ENCODE measurements at places on chromosomes 2 and 18.

GRCh38 chr18:470661-471501 is 29.6 kb downstream of the COLEC12 start:
- no peak for DNase-seq

DNA sequence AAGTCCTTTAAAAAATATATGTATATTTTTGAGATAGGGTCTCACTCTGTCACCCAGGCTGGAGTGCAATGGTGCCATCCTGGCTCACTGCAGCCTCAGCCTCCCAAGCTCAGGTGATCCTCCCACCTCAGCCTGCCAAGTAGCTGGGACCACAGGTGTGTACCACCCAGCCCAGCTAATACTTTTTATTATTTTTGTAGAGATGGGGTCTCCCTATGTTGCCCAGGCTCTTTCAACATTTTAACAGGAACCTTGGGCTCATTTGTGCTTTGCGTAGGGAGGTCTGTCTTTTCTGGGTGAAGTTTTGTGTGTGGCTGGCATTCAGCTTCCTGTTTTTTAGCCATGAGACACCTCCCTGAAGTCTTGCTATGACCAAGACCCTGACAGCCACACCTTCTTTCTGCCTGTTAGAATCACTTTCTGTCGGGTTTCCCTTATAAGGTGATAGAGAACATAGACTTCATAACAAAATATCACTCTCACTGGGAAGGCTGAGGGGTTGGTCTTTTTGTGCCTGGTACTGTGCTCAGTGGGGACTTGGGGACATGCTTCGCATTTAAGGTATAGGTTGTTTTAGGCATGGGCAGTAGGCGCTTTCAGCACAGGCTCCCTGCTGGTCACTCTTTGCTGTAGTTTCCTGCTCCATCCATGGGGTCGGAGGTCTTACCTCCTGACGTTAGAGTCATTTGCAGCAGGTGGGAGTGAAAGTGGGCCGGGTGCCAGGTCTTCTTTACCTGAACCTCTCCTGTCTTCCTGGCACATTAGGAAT is 3.4 kb downstream of the RAB31 start:
- DNase-seq = no peak

DNA sequence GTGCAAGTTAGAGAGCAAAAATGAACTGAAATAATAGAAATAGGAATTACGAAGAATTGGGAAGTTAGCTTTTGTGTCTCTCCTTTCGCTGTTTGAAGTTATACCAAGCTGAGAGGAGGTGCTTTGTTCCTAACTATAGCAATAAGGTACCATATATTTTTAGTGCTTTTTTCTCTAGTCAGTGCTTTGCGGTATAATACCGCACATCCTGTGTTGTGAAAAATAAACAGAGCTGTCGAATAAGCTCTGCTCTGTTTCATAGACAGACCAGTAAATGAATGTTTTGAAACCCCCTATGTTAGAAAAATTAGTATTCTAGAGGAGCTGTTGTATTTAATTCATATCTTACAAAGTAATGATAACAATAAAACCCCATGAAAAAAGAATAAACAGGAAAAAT is 130.8 kb downstream of the MAP4K4 start:
- no peak for DNase-seq

- DNase-seq = no peak
These were observed 249.8 kb downstream of the ANAPC1 start for GRCh38 chr2:111634050-111634794.

DNA sequence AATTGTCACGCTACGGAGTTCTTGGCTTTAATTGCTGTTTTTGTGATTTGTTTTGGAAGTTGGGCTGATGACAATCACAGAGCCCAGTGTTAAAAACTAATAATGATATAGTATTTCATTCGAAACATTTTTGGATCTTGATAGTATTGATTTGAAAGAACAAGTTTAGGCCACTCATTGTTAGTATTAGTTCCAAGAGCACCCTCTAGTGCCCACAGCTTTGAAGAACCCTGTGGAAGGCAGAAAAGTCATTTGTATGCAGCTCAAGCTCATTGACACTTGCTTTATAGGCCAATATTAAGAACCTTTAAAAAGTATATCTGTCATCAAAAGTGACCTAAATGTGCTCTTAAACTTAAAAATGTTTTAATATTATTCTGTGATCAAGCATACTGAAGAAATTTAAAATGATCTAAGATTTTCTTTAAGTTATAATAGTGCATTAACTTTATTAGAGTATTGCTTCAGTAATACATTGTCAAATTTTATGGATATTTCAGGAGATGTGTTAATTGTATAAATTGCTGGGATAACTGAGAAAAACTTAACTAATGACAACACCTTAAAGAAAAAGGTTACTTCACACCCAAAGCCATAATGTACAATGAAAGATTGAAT is 191.0 kb downstream of the GRB14 start:
- peak; percentile 3 for DNase-seq

DNA sequence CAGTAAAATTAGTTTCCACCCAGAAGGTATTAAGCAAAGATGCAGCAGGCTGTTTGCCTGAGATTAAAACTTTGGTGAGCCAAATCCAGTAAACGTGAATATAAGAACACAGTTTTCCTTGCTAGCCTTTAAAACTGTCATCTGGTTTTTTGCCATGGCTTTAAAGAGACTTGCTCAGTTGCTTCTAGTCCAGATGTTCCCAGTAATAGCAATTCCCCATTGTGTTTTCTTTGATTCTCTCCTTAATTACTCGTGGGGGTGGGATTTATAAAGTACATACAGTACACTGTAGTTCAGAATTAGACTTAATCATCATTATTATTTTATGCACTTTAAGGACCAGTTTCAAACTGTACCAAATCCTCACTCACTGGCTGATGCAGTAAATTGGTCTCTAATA is 303.5 kb upstream of the ZNF804A start:
- no peak for DNase-seq

- no peak for DNase-seq
These were observed 13.3 kb downstream of the CHCHD5 start for GRCh38 chr2:112597537-112598322.

DNA sequence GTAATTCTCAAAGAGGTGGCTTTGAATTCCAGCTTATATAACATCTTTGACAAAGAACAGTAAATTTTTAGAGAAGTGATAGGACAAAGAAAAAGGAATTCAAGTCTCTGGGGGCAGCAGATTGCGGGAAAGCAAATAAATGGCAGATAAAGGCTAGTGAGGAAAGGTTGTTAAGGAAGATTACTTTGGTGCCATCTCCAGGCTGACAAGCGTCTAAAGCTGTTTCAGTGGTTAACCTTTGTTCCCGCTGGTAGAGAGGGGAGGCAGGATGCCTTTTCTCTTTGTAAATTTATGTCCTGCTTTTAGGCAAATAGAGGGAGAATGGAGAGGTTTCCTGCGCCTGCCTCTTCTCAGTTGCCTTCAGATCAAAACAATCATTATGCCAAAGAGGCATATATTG is 431.2 kb upstream of the CHST9 start:
- DNase-seq = no peak

- no peak for DNase-seq
These were observed 18.1 kb upstream of the RPIA start for GRCh38 chr2:88673363-88673762.

DNA sequence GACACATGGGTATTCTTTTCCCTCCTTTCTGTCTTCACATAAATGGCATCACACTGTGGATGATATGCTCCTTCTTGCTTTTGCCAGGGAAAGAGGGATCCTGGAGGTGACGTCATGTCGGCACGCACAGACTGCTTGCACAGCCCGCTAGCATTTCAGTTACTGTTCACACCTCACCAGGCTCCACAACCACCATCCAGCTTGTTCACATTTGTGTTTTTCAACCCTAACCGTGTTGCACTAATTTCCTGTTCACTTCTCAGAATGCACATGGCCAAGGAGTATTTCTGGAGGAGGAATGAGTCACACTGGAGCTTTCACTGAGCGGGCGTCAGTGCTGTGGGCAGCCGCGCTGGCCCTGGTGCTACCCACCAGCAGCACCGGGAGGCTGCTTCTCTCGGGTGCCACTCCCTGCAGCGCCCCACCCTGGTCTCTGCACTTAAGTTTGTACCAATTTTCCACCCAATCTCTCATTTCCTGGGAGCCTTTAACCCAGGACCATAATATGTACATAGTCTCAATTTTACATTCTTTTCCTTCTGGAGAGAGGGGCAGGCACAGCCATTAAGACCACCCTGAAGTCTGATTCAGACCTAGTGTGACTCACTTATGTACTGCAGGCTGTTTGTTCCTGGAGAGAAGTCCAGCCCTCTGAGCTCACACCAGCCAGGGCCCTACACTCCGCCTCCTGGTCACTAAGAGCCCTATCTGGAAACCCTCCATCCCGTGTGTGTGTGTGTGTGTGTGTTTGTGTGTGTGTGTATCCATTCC is 65.1 kb downstream of the MBP start:
- DNase-seq = peak; percentile 67

DNA sequence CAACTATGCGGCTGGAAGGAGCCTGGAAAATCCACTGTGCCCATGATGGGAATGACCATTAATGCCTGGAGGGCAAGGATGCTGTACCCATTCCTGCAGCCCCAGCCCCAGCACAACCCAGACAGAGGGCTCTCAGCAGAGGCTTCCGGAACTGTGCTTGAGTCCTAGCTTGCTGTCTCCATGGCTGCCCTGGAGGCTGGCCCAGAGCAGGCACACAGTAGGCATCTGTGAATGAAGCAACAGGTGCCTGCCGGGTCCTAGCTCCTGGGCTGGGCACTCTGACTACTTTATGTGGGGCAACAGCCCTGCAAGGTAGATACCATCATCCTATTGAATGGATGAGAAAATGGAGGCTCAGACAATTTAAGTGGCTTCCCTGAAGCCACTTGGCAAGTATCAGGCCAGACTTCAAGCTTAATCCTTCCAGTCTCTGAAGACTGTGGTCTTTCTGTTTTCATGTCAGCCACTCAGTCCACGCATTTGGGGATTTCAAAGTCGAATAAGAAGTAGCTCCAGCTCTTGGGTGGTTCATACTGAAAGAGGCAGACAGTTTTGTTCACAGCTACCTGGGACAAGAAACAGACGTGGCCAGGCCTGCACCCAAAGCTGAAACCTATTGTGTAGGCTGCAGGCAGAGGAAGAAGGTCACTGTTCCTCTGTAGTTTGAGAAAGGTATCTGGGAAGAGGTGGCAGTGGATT is 237.5 kb downstream of the ZBTB7C start:
- no peak for DNase-seq

DNA sequence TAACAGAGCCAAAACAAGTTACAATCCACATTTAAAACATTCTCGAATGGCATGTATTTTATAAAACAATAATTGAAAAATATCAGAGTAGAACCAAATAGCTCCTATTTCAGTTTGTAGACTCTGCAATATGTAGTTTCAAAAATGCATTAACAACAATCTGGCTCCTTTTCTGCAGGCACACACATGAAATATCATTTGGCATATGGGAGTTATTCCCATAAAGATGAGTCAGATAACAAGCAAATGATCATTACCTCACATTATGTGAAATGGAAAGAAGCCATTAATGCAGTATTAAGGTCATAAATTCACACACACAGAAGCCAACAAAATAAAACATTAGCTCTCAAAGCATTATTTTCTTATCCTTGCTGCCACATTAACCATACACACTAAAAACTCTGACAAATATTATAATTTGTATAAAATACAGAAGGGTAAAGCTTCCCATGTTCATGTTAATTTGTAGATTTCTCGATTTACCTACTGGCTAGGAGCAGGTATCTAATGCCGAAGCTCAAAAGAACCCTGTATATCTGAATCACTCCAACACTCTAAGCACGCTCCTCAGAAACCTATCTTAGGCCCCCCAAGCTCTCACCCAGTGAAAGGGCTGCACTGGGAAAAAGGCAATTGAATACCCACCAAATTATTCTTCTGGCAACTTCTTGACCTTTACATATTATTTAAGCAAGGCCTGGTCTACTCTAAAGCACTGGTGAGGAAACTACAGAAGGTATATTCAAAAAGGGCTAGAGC is 13.8 kb downstream of the NBAS start:
- DNase-seq = no peak

GRCh38 chr2:110741491-110741980 is 9.2 kb downstream of the ACOXL start:
- DNase-seq = no peak
